ENCODE measurements at places on chromosomes 7 and 10.

DNA sequence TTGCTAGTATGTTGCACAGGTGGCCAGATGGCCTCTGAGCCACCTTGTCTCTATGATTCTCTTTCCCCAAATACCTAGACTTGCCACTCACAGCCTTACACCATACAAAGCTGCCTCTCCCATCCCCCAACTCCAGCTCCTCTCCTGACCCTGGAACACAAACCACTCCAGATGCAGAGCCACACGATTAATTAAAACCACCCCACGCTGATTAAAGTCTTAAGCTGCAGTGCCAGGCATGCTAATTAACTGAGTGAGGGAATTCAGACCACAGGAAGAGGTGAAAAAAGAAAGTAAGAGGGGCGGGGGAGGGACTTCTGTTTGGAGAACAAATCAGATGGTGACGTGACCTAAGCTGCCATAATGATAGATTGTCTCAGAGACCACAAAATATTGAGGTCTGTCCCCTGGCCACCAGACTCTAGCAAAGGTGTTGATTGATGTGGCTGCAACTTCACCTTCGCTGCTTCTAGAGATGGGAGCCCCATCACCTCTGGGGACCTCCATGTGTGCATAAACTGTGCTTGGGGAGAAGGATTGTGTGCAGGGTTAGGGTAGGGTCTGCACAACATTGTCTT is 331.3 kb downstream of the PLXNA4 start:
- no peak for DNase-seq

DNA sequence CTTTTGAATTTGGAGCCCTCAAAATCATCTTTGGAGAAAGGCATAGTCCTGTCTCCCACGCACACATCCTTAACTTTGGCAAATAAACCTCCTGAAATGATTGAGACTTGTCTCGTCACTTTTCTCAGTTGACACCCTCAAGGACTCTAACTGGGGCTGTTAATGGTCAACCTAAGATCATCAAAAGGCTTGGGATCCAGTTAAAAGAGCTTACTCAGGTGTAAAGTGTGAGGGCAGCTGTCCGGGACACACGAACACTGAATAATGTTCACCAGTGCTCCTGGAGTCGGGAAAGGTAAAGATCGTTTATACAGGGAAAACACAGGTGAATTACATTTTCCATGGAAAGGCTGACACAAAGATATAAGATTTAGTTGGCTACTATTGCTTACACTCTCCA is 84.7 kb downstream of the PAXIP1 start:
- DNase-seq, result no peak

- DNase-seq, result peak; percentile 71
Observed at GRCh38 chr7:1065585-1066241, 21.4 kb downstream of the GPR146 start.

DNA sequence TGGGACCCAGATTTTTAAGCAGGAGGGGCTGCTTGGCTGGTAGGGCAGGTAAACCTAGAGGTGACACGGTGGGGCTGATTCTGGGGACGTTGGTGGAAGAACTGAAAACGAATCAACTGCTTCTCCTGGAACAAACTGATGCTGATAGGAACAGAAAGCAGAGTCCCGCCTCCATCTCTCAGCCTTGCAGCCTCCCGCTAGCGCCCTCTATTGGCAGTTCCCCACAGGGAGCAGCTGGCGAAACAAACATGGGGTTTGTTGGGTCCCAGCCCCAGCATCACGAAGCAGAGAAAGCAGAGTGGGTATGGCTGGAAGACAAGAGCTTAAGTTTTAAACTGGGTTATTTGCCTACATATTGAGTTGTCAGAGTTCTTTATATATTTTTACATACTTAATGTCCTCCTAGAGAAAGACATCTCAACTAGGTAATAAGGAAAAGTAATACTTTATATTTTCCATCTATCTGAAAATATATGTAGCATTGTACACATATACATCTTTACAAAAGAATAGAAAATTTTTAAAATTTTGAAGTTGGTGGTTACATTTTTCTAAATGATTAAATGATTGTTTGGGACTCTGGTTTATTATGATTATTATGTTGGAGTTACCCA is 42.3 kb upstream of the FOXI2 start:
- DNase-seq, result no peak

- no peak for DNase-seq
Observed at GRCh38 chr10:88886557-88886956, 6.5 kb downstream of the STAMBPL1 start.

GRCh38 chr10:30041196-30042105 is 17.9 kb downstream of the JCAD start:
- DNase-seq, result no peak

DNA sequence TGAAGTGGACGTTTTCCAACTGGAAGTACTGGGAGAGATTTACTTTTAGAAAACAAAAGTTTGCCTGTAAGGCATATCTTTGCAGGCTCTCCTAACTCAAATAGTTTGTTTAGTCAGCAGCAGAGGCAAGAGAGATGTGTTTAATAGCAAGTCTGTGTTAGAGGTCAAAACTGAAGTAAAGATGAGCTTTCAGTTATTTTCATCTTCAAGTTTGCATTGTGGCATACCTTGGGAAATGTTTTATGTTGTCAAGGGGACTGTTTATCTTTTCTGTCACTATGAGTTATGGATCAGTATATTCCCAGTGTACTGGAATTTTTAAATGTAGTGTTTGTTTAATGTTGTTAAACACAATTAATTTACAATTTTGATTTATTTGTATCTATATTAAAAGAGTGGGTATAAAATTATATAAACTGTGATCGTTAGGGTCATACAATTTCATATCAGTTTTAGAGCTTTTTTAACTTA is 169.7 kb upstream of the PPP1R3A start:
- DNase-seq, result no peak

DNA sequence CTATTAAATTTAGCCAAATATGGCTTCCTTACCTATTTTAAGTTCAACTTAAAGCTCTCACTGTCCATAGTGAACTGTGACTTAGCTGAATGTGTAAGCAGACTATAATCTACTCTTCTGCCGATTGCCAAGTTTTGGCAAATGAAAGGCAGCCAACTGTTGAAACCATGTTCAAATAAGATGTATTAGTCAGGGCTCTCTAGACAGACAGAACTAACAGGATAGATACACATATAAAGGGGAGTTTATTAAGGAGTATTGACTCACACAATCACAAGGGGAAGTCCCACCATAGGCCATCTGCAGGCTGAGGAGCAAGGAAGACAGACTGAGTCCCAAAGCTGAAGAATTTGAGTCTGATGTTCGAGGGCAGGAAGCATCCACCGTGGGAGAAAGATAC is 837.7 kb upstream of the AUTS2 start:
- no peak for DNase-seq

GRCh38 chr7:7563269-7563668 is 3.4 kb upstream of the MIOS start:
- DNase-seq, result no peak

GRCh38 chr7:95199779-95200558 is 124.4 kb downstream of the PON1 start:
- DNase-seq, result no peak

All from effector CD8-positive, alpha-beta T cell (primary cell).